Activated naive CD4-positive, alpha-beta T cell (primary cell): ENCODE measurements at places on chromosomes 2 and 18.
A peak's percentile ranks its signal among the peaks of the same experiment; 100 is the strongest.

GRCh38 chr18:47522359-47522758 lies 270.9 kb upstream of the SKOR2 start:
- no peak for DNase-seq

GRCh38 chr2:41949091-41949882 lies 98.5 kb upstream of the PKDCC start:
- no peak for DNase-seq

- no peak for DNase-seq
Observed at GRCh38 chr2:8242739-8243138, 439.1 kb upstream of the ID2 start.

DNA sequence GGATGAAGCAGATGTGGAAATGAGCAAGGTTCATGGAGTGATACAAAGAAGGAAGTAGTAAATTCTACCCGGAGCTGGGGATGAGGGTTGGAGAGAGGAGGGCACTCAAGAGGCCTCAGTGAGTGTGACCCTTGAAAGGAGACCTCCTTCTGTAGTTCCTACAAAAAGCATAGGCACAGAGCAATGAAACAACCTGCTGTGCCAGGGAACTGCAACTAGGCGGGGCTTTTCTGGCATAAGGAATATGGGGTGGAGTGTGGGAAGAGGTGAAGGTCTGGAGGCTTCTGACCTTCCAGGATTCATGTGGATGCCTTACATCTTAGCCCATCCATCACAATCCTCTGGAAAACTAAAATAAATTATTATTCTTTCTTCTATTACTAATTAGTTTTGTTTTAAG lies 25.5 kb upstream of the PGAP1 start:
- DNase-seq, result no peak

DNA sequence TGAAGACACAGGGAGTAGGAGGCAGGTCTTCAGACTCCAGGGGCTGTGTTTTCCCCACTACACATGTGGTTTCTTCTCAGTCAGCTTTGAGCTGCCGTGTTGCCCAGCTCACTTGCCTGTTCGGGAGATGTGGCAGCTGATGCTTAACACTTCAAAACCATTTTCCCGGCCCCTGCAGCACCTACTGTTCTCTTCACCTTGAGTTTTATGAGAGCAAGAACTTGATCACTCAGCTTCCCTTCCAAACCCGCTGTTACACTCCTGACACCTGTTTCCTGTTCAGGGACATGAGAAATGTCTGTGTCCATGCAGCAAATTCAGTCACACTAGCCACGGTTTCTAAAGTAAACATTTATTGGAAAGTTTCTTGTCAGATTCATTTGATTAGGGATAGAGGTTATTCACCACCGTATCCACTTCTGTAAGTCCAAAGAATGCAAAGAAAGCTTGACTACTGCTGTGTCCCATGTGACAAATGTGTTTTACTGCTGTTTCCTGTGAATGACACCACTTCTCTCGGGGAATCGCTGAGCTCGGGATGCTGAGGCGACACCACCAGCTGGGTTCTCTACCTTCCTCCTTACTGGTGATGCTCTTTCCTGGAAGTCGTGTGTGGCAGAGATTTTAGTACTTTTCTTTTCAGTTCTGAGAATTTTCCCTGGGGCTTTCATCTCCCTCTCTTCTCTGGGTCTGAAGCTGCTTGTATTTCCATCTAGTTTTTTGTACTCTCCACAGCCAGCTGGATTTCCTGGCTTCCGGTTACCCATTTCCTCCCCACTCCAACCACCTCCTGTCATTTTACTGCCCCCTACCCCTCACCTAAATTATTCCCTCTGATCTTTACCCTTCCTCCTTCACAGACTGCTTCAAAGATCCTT lies 91.7 kb downstream of the KLF7 start:
- DNase-seq, result no peak

GRCh38 chr2:241567776-241568175 lies 9.2 kb downstream of the BOK start:
- DNase-seq, result no peak

DNA sequence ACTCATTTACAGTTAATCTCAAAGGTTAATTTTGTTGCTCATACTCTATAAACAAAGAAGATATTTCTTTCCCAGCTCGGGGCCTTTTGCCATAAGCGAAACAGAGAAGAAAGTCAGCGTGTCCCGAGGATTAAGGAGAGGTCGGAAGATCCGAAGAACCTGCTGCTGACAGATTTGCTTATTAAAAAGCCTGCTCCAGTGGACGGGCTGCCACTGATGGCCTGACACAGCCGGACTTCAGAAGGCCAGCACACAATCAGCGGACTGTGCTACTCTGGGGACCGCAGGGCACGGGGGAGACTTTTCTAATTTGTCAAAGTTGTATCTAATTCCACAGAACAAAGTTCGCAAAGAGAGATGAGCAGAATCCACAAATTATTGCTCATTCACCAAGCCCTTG lies 315.4 kb downstream of the ETAA1 start:
- no peak for DNase-seq

DNA sequence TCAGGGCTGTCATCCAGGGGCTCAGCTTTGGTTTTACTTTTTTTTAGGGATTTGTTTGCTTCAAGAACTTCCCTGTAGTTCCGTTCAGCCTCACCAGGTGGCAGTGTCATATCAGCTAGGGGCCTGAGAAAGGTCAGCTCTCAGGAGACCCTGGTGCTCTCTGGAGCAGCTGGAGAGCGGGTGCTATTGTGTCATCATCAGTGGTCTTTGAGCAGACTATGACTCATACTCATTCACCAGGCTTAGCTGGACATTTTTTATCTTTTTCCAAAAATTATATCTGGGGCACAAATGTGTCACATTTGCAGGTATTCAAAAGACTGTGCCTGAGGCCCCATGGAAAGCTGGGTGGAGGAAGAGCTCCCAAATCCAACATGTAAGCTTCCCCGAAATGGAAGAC lies 24.4 kb downstream of the ZNF892 start:
- no peak for DNase-seq

DNA sequence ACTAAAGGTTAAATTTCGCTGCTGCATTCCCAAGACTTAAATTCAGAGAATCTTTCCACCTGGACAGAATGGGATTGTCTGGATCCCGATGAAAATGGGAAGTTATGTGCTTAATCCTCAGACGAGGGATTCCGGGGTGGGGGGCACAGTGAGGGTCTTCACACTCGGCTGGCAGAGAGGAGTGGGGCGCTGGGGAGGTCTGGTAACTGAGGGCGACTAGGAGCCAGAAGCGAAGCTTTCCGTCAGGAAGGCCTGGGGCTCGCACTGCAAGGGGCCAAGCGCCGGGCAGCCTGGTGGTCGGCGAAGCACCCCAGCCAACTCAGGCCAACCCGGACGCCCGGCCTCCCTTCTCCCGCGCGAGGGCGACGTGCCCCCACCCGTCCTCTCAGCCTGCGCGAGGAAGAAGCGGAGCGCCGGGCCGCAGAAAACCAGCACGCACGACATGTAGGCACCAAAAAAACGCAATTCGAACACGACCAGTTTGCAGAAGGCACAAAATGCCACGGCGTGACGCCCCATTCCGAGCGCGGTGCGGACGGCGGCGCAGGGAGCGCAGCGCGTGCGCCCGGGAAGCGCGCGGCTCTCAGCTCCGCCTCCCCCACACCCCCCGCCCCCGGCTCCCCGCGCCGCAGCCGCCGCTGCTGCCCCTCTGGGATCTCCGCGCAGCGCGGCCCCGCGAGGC lies 188.1 kb downstream of the ZEB2 start:
- peak; percentile 42 for DNase-seq

GRCh38 chr2:109254174-109254904 lies 125.3 kb downstream of the SH3RF3 start:
- DNase-seq, result no peak

DNA sequence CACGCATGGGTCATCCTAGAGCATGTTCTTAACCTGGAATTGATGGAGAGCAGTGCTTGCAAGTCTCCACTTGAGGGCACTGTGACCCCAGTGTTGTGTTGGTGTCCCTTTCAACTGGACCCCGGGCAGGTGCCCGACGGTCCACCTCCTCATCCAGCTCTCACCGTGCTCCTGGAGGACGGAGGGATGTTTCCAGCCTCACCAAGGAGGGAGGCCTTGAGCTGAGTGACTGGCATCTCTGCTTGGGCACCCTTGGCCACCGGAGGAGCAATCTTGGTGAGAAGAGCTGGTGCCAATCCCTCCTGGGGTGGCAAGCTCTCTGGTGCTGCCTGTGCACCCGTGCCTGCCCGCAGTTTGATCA lies 45.4 kb upstream of the ASB18 start:
- no peak for DNase-seq

DNA sequence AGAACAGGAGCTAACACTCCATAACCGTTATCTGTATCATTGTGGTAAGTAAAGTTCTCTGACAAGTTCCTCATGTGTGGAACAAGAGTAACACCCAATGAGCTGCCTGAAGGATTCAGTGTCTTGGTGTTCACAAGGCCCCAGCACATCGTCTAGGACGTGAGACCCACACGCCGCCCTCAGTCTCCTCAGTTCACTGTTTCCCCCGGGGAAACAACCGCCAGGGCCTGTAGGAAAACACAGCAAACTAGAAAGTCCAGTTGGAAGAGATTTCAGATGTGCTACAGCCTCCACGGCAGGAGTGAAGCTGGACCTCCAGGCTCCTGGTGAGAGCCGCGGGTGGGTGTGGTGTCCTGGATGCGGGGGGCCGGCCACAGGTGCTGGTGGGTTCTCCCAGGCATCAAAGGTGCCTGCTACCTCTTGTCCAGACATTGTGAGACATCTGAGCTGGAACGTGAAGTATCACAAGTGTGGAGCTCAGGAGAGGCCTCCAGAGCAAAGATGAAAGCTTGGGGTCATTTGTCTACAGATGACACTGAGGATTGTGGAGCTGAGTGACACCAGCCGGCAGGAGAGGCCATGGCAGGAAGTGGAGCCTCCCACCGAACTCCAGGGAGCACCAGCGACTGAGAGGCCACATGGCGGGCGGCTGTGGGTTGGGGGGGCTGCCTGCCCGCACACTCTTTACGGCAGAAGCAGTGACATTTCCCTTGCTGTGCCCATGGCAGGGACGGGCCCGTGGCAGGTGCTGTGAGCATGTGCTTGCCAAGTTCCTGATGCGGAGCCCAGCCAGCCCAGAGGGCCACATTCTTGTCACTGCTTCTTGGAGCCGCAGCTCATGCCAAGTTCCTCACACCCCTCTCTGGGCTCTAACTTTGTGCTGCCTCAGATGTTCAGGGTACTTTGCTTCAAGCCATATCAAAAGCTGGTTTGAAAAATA lies 131.2 kb downstream of the TMEM18 start:
- DNase-seq, result no peak

GRCh38 chr2:240155745-240156390 lies 15.4 kb upstream of the OTOS start:
- DNase-seq, result no peak

GRCh38 chr18:56413862-56414261 lies 224.5 kb downstream of the TXNL1 start:
- no peak for DNase-seq

- no peak for DNase-seq
Observed at GRCh38 chr2:40886655-40887054, 434.8 kb upstream of the SLC8A1 start.
